Coronary artery (tissue), 2 donors: ENCODE measurements at places on chromosomes 3 and 15.

GRCh38 chr3:172643506-172644179, 67.2 kb downstream of the NCEH1 start:
- no peak for DNase-seq

- DNase-seq, result no peak
Measured at GRCh38 chr15:58138106-58138505, at the start of gene AQP9. TSS of gene AQP9 (plus strand) at chr15:58138381. CDS start at chr15:58138566, 185 bp downstream.

DNA sequence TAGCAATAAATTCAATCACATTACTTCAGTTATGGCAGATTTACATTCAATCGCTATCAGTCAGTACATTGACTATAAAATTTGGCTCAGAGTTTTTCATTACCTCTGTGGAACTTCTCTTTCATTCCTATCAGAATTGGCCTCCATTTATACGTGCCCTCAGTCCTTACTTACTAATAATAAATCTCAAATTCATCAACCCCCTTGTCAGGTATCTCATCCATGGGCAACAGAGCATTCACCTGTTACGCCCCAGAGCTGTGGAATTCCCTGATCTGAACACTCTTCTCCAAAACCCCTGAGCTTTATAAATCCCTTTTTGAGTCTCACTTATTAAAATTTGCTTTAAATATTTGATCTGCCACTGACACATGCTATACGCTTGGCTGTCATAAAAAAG, 492.9 kb downstream of the GBE1 start:
- DNase-seq, result no peak

- no peak for DNase-seq
Measured at GRCh38 chr3:196227629-196228493, 11.5 kb downstream of the SLC51A start.

DNA sequence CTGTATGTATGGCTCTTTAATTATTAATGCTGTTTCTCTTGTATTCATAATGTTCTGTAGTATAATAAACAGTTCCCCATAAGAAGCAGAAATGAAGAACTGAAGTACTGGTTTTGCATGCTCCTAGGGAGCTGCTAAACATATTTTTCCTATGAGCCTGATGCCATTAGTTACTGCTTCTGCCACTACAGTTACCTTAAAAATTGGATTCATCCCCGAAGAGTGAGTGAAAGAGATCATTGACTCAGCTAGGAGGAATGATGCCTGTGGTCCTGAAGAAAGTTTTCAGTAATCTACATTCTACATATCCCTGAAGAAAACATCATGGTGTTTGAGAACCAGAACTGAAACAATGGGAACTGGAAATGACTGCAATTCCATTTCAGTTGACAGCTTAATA, 37.1 kb upstream of the ST3GAL6 start:
- no peak for DNase-seq

- no peak for DNase-seq
Measured at GRCh38 chr15:74240897-74241614, 4.9 kb downstream of the CCDC33 start.

GRCh38 chr15:87213626-87214025, 1042.9 kb downstream of the NTRK3 start:
- DNase-seq, result no peak

GRCh38 chr3:134949150-134949549, 154.1 kb downstream of the EPHB1 start:
- no peak for DNase-seq

DNA sequence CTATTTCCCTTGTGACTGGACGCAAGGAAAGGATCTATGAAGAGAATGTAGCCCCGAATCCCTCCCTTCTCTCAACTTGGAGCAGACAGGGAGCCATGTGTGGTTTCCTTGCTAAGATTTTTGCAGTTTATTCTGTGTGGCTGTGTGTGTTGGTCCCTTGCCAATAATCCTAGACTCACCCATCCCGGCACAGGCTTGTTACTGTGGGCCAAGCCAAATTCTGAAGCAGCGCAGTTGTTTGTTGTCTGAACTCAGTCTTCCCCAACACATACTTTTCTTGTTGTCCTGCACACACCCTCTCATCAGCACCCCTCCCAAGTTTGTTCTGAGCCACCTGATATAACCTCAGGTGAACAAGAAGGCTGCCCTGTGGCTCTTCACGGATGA, 193.3 kb upstream of the CTDSPL start:
- DNase-seq, result no peak

- no peak for DNase-seq
Measured at GRCh38 chr15:70576276-70576675, 187.1 kb downstream of the UACA start.

DNA sequence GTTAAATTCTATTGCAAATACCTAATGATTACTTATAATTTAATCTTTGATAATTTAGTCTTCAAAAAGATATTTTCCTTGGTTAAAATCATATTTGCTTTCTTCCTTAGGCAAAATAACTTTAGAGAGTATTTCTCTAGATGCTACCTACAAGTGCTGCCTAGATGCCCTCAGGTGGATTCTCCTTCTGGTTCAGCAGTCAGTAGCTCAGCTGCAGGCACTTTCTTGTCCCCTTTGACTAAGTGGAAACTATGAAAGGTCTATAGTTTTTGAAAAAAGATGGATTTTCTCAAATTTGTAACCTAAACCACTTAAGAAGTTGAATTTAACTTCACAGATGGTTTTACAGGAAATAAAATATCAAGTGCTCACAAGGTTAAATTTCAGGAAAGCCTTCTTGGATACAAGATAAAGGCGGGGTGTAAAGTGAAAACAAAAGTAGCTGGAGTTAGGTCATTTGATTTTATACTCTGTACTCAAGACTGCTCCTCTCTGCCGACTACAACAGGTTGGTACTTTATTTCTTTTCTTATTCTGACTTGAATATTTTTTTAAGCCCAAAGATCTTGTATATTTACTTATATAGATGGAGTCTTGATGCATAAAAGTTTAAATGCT, at the start of gene ACKR4:
ACKR4 (plus strand) TSS at position 455 of the 618 bp plus-strand sequence. CDS start 3,128 bp downstream, outside the sequence.
- DNase-seq, result no peak

DNA sequence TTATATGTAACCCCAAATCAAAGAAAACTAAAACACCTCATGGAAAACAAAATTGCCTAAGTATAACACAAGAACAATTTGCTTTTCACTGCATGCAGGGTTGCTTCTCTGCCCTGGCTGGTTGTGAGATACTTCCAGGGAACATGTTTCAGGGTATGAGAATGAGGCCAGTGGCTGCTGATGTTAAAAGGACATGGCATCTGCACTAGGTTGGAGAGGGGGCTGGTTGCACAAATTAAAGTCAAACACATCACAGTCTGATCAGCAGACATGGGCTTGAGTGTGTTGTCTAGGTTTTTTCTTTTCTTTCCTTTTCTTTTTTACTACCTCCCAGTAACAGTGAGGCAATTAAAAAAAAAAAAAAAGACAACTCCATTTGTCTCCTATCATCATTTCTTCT, 374.9 kb downstream of the MCTP2 start:
- DNase-seq, result no peak

- no peak for DNase-seq
Measured at GRCh38 chr15:63073497-63074172, 31.1 kb downstream of the TPM1 start.

- no peak for DNase-seq
Measured at GRCh38 chr3:162586591-162586990, 1090.0 kb downstream of the OTOL1 start.

DNA sequence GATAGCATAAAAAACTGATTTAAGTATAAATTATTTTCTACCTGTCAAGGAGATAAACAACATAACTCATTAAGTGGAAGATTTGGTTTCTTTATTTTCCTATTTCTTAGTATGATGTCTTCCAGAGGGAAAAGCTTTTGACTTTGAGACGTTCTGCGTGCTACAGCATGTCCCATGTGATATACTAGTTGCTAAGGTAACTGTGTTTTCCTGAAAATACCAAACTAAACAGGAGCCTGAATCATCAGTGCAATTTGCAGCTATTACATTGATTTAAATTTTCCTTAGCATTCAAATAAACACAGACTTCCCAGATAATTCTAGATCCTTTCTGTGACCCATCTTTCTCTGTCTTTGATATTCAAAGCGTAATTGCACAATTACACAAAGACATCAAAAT, 117.7 kb upstream of the P2RY1 start:
- no peak for DNase-seq

DNA sequence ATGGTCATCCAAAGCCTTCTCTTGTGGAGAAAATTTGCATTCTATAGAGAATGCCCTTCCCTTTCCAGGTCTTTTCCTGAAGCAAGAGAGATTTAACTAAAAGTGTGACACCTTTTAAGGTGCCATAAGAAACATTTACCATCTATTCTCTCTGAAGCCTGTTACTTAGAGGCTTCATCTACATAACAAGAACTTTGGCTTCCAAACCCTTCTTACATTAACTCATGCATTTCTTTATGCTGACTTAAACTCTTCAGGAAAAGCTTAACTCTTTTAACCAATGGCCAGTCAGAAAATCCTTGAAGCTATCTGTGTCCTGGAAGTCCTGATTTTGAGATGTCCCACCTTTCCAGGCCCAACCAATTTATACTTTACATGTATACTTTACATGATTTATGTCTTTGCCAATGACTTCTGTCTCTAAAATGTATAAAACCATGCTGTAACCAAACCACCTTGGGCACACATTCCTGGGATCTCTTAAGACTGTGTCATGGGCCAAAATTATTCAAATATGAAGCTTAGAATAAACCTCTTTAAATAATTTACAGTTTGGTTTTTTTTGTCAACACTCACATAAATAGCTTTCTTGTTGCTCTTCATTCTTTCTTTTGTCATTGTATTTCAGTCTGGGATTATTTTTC, 472.6 kb upstream of the NECTIN3 start:
- DNase-seq, result no peak
